CD8-positive, alpha-beta memory T cell (primary cell): ENCODE measurements at places on chromosomes 5 and 9.

GRCh38 chr5:116528519-116529234, 45.9 kb downstream of the SEMA6A start:
- no peaks in the 10 kb centered on the region for H3K36me3 ChIP-seq
- H3K4me3 ChIP-seq: no peak overlapping the region
- DNase-seq: no peak

- H3K4me3 ChIP-seq: no peak overlapping the region
- no peak overlapping the region for H3K27ac ChIP-seq
- H3K4me1 ChIP-seq: no peaks in the 10 kb centered on the region
- DNase-seq: no peak
Measured at GRCh38 chr9:5518171-5518936, 8.0 kb downstream of the PDCD1LG2 start.

GRCh38 chr5:178322736-178323540, 90.3 kb upstream of the PHYKPL start:
- H3K4me3 ChIP-seq: no peak overlapping the region
- no peaks in the 10 kb centered on the region for H3K36me3 ChIP-seq
- H3K27me3 ChIP-seq: no peaks in the 10 kb centered on the region
- H3K27ac ChIP-seq: no peak overlapping the region

- no peaks in the 10 kb centered on the region for H3K36me3 ChIP-seq
- no peak overlapping the region for H3K27ac ChIP-seq
- H3K27me3 ChIP-seq: no peaks in the 10 kb centered on the region
- peaks cover 1% of the 10 kb centered on the region for H3K4me1 ChIP-seq
- no peak for DNase-seq
Measured at GRCh38 chr9:89597711-89598362, 7.0 kb upstream of the GADD45G start.

DNA sequence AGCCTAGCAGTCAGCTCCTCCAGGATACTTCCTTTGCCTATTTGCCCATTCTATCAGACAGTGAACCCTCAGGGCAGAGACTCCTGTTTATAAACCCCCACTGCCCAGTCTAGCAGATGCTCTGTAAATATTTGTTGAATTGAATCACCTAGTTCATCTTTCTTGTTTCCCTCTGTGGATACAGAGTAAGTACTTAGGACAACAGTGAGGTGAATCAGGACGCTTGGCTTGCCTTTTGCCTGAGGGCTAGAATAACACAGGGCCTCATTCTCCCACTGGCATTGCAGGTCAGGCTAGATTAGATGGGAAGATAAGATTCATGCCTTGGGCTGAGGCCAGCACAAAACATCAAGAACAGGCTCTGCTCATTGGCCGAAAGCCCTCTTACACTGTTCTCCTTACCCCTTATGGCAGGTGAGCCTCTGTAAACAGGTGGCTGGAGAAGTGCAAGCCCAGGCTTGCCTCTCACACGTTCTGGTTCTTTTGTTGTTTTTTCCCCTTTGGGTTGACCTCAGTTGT, 22.2 kb downstream of the TNFSF8 start:
- peak overlapping the region; percentile 33 for H3K4me3 ChIP-seq
- peak overlapping the region; percentile 26 for H3K27ac ChIP-seq

GRCh38 chr9:129280236-129280622, 102.2 kb upstream of the IER5L start:
- H3K27me3 ChIP-seq: no peaks in the 10 kb centered on the region
- no peak overlapping the region for H3K4me3 ChIP-seq
- H3K27ac ChIP-seq: no peak overlapping the region
- no peaks in the 10 kb centered on the region for H3K36me3 ChIP-seq

- H3K27ac ChIP-seq: no peak overlapping the region
- H3K27me3 ChIP-seq: no peaks in the 10 kb centered on the region
- H3K4me3 ChIP-seq: no peak overlapping the region
- no peaks in the 10 kb centered on the region for H3K36me3 ChIP-seq
Measured at GRCh38 chr5:107893642-107894041, 222.9 kb upstream of the EFNA5 start.

DNA sequence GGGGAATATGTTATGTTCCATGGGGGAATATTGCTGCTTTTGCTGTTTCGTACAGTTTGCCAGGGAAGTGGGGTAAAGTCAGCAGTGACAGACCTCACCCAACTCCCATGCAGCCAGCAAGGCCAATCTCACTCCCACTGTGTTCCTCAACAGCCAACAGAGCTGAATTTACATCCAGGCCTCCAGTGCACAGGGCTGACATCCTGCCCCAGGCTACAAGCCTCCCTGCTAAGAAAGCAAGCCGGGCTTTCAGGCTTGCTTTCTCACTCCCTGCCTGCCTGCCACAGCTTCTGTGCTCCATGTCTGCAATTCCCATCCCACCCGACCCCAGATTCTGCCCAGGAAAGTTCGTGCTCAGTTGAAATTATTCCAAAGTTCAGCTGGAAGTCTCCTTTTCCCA, 25.5 kb upstream of the SNCAIP start:
- no peak for DNase-seq
- no peaks in the 10 kb centered on the region for H3K36me3 ChIP-seq

- no peaks in the 10 kb centered on the region for H3K4me1 ChIP-seq
- no peaks in the 10 kb centered on the region for H3K36me3 ChIP-seq
- H3K27me3 ChIP-seq: no peaks in the 10 kb centered on the region
- H3K4me3 ChIP-seq: no peak overlapping the region
- DNase-seq: no peak
Measured at GRCh38 chr9:105194234-105194633, 50.2 kb upstream of the SLC44A1 start.

- no peak overlapping the region for H3K27ac ChIP-seq
- peaks cover 7% of the 10 kb centered on the region for H3K4me1 ChIP-seq
- H3K4me3 ChIP-seq: no peak overlapping the region
- no peak for DNase-seq
- H3K36me3 ChIP-seq: no peaks in the 10 kb centered on the region
Measured at GRCh38 chr5:142866563-142867275, 96.5 kb downstream of the ARHGAP26 start.
